ENCODE measurements at places on chromosomes 12 and 14.

DNA sequence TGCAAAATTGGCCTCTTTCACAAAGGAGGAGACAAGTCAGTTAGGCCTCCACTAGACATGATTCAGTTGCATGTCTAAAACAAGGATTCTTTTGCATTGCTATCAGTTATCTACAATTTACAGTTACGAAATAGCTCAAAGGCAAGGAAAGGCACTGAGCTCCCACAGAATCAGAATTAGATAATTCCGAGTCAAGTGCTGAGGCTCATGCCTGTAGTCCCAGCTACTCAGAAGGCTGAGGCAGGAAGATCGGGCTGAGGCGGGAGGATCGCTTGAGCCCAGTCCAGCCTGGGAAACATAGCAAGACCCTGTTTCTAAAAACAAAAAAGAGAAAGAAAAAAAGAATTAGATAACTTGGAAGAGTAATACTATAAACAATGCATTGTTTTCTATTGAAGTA, 12.3 kb upstream of the RTRAF start:
- no peak for DNase-seq

GRCh38 chr12:75933101-75933500, 98.5 kb downstream of the PHLDA1 start:
- DNase-seq: no peak

DNA sequence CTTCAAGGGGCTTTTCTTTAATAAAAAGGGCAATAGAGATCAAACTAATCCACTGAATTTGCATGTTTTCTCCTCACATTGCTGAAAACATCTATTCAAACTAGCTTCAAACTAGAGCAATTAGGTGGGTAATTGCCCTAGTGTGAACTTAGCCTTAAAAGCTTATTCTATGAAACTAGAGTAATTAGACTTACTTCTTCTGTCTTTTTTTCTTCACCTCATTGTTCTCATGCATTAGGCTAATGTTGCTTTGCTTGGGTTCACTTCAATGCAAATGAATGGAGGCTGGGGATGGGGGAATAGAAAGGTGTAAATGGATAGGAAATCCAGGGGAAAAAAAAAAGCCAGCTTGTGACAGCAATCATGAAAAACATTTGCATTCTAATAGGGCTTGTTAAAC, 414.8 kb upstream of the LMO3 start:
- no peak for DNase-seq

- no peak for DNase-seq
These were observed 61.7 kb downstream of the PLCZ1 start for GRCh38 chr12:18676141-18676540.

- DNase-seq: no peak
These were observed 5.0 kb downstream of the BIN2 start for GRCh38 chr12:51318846-51319599.

GRCh38 chr14:34489324-34489723, 27.3 kb upstream of the SPTSSA start:
- no peak for DNase-seq

DNA sequence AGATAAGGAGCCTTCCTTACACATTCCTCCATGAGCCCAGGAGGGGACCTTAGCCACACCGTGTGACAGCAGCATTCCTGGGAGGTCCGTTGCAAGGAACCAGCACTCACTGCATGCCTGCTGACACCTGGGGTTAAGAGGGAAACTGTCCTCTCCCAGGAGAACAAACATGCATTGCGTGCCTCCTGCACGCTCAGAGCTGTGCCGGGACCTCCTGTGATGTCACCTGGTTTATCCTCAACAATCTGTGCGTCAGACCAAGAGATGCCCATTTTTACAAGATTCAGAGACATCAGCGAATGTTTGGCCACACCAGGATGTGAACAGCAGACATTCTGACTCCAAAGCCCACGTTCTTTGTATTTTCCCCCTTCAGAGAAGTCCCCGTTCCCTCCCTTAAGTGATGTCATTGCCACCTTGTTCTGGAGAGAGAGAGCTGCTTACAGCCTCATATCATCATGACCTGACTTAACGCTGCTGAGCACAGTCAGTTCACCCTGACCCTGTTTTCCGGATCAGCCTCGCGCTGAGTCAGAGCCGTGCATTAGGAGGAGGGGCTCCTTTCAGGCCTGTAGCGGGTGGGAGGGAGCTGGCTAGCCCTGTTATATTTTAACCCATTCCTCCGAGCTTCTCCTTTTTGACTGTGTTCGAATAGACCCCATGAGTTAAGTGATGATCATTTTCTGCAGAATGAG, 36.2 kb downstream of the TMEM120B start:
- no peak for DNase-seq

- DNase-seq: no peak
These were observed 116.1 kb upstream of the SLC35F4 start for GRCh38 chr14:57981817-57982560.

DNA sequence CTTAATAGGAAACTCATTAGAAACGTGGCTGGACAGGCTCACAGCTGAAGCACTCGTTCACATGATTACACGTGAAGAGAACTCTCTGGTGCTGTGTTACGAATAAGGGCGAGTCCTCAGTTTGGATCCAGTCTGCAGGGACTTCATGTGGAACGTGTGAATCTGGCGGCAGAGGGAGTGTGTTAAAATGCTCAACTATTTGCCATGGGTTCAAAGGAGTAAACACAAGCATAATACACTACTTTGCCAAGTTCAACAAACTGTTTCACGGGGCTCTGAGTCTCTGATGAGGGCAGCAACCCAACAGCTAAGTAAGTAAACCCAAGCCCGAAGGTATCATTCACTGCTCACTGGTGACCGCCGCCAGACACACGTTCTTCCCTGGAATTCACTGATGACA, 42.4 kb downstream of the NUAK1 start:
- no peak for DNase-seq

DNA sequence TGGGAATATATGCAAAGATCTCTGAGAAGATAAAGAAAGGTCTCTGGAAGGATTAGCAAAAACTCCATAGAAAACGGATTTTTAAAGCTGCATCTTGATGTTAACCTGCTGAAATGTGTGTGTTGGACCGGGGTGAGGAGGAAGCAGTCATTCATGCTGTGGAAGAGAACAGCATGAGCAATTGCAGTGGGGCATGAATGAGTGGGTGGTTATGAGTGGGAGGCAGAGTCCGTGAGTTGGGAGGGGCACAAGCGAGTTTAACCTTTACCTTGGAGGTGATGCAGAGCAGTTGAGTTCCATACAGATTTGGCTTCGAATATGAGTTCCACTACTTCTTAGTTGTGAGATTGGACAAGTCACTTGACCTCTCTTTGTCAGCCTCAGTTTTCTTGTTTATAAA, 29.4 kb upstream of the GALNT8 start:
- DNase-seq: no peak

GRCh38 chr12:39061576-39061975, 156.2 kb upstream of the CPNE8 start:
- DNase-seq: no peak

DNA sequence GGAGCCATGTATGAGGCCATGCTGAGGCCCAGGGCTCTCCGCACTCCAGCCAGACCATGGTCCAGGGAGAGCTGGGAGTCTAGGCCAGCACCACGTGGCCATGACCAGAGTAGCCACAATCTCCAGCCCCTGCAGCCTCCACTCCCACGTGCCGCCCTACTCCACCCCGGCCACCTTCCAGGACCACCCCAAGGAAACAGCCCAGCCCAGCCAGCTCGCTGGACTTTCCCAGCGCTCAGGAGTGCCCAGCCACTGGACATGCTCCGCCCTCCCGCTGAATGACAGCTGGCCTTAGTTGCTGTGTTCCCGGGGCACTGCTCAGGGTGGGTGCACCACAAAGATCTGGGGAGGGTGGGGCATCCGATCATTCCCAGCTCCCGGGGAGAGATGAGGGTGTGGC, 2.1 kb upstream of the C14orf180 start:
- DNase-seq: no peak

DNA sequence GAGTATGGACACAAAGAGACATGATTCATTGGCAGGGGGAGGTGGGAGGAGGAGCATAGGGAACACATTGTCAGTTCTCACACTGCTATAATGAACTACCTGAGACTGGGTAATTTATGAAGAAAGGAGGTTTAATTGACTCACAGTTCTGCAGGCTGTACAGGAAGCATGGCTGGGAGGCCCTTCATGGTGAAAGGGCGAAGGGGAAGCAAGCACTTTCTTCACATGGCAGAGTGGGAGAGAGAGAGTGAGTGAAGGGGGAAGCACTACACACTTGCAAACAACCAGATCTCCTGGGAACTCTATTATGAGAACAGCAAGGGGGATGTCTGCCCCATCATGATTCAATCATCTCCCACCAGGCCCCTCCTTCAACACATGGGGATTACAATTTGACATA, 391.8 kb downstream of the BMP4 start:
- no peak for DNase-seq

GRCh38 chr12:103924761-103925641, 5.2 kb upstream of the HSP90B1 start:
- DNase-seq: peak; percentile 19

DNA sequence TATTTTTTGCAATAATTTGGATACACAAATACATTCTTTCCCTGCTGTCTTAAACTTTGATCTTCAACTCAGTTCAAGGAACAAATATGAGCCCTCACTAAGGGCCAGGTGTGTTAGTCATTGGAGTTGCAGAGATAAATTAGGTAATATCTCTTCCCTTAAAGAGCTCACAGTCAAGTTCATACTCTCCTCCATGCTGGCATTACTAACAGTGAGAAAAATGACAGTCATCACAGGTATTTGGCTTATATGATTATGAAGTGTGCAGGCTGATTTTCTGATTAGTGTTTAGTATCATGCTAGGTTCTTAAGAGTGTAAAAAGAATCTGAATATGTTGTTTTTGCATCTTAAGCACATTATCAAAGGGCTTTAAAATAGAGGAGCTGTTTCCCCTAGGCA, 594.7 kb downstream of the CCER1 start:
- no peak for DNase-seq

GRCh38 chr12:63898764-63899337, 54.4 kb downstream of the SRGAP1 start:
- no peak for DNase-seq

- DNase-seq: no peak
These were observed 484 bp downstream of the ALKBH1 start for GRCh38 chr14:77707355-77707723.

DNA sequence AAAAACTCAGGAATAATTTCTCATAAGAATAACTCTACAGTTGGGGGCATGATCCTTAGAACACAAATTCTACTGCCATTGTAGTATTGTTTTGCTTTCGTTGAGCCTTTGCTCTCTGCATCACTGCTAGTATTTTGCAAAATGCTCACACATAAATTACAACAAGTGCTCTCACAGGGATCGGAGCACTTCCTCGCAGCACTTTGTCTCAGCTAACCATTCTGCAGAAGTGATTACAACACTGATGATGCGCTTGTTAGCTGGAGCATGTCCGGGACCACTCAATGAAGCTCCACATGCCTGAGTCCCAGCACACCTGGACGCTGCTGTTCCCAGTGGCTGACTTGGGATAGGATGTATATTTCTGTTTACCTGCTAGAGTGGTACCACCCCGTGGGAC, 31.6 kb downstream of the MOAP1 start:
- no peak for DNase-seq

DNA sequence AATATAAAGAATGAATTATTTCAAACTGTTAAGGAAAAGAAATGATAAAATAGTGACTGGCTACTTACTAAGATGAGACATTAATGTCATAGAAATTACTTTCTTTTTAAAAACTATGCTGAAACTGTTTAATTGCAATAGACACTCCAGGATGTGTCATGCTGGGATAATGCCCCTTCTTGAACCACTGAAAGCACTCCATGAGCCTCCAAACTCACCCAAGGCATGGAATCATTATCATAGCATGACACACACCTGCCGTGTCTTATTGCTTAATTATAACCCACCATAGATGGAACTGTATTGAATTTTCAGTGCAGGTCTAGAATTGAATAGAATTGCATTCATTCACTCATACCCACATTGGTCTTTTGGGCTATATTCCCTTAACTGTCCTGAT, 4.3 kb downstream of the MBIP start:
- no peak for DNase-seq

GRCh38 chr14:102551995-102552705, 40.3 kb upstream of the RCOR1 start:
- no peak for DNase-seq

- no peak for DNase-seq
These were observed 638.3 kb upstream of the TBX3 start for GRCh38 chr12:115322275-115322674.

DNA sequence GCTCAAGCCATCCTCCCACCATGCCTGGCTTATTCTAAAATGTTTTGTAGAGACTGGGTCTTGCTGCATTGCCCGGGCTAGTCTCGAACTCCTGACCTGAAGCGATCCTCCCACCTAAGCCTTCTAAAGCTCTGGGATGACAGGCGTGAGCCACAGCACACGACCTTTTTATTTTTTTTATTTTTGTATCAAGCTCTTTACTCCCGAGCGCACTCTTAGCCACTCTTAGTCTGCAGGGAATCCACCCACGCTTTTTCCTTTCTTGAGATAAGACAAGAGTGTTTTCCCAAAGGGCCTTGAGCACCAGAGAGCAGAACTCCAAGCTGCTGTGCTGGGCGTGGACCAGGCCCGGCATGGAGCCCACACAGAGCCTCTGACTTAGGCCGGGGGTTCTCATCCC, 23.4 kb downstream of the MAP1LC3B2 start:
- DNase-seq: no peak

GRCh38 chr12:73221836-73222235, 949.7 kb downstream of the TRHDE start:
- no peak for DNase-seq

GRCh38 chr12:7019043-7019569, 830 bp upstream of the LPCAT3 start:
- no peak for DNase-seq

DNA sequence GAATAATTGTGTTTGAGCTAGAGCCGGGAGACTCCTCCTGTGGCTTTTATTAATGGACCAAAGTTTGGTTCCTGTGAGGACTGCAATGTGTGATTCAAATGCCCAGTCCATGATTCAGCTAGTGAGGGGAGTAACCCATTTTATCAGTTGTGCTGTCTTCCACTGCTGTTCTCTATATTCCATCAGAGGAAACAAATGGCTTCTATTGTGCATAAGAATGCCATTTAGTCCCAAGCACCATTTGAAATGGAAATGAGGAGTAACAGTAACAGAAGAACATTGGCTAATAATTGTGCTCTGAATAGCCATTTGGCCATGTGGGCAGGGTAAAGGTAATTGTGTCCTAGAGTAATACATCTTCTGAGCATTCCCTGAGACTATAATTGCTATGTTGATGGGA, 642.7 kb downstream of the DIO2 start:
- no peak for DNase-seq

- peak; percentile 83 for DNase-seq
These were observed at the start of the genes GON7 and UBR7 for GRCh38 chr14:93206793-93207467. Gene GON7, minus strand, starts transcription at chr14:93207065. Its CDS starts 28 bp downstream, at chr14:93207037. Gene UBR7, plus strand, starts transcription at chr14:93207256. Its CDS starts 36 bp downstream, at chr14:93207292.

GRCh38 chr12:49068879-49069506, 786 bp downstream of the RHEBL1 start:
- DNase-seq: no peak

DNA sequence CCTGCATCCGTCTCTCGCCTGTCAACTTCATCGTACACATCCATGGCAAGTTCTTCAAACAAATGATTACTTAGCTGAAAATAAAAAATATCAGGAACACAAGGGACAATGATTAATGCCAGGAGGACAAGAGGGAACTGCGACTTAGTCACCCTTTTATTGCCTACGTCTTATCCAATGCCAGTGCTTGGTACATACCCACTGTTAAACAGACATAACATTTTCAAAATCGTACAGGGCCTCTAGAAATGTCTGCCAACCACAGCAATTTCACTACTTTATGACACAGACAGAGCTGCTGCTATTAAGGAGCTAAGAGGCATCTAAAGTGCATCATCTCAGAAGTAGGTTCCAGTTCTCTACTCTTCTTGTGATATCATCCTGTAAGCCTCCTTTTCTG, 34.6 kb downstream of the GIT2 start:
- no peak for DNase-seq

- no peak for DNase-seq
These were observed 17.4 kb downstream of the FOXN3 start for GRCh38 chr14:89399594-89400068.

All from activated T-helper 1 cell treated with anti-CD3 and anti-CD28 coated beads, Interleukin-2, amount 50 U/mL, for 16 hours (primary cell).